Suppressor macrophage treated with lipopolysaccharide for 4 hours (primary cell): ENCODE measurements at places on chromosomes 6 and 20.

DNA sequence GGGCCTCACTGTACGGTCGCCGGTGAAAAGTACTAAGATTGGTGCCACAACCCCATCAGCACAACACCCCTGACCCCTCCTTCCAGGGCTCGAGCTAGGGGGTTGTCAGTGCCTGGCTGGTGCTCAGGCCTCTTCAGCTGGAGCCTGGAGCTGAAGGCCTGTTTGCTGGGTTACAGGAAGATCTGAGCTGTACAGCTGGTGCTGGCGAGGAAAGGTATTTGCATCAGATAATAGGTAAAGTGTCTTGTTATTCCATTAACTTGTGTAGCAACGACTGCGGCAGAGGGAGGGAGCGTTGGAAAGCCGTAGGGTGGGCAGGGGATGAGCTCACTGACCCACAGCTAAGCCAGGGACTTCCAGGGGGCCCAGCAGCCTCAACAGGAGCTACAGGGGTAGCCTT, 15.8 kb upstream of the SIRPA start:
- no peak for DNase-seq

DNA sequence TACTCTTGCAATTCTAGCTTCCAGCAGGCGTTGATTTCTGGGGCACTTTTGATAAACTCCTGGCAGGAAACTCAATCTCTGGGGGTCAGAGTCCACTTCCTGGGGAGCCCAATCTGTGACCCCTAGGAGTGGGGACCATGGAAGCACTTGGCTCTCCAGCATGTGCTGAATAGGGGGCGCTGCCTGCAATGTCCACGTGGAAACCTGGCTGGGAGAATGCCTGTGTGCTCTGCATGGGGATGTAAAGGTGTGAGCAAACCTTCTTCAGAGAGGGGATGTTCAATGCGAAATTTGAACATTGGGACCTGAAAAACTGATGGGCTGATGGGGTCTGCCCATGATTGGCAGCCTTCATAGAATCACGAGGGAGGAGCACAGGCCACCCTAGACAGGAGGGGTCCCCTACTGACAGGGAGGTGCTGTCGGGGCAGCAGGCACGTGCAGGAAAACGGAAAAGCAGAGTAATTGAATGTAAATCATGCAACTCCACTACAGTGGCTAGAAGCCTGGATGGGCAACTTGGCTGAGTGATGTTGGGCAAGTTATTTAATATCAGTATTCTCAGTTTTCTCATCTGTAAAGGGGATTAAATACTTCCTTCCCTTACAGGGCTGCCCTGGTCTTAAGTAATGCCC, 47.8 kb downstream of the CEP43 start:
- no peak for DNase-seq

GRCh38 chr6:7426447-7427169, 37.0 kb downstream of the RIOK1 start:
- no peak for DNase-seq

DNA sequence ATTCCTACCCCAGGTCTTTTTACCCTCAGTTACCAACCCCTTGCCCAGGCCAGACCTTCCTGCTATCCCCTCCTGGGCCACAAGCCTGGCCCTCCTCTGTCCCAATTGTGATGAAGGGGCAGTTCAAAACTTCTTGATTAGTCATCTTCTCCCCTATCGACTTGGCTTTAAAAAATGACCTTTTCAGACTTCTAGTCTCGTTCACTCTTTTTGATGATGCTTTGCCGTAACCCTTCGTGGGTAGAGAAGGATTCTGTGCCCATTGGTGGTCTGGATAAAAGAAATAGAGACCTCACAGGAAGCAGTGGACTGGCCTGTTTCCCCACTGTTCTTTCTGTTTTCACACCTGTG, 5.5 kb downstream of the VEGFA start:
- no peak for DNase-seq

DNA sequence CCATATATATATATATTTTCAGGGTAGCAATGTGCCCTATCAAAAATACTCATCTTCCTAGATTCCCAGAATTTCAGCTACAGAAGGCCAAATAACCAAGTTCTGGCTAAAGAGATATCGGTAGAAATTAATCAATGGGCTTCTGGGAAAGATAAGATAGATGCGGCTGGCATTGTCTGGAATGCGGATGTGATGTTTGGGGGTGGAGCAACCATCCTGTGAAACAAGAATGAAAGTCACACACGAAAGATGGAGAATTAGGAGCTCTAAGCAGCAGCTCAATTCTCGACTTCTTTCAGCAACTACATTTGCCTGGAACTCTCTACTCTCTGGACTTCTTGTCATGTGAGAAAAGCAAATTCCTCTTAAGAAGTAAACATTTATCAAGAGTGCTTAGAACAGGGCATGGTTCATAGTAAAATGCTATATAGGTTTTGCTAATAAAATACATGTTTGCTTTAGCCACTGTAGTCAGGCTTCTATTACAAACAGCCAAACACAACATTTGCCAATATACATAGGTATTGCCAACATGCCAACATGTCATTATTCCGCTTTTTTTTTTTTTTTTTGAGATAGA, 90.8 kb downstream of the CLIC5 start:
- DNase-seq: no peak

- no peak for DNase-seq
Measured at GRCh38 chr6:105814745-105815536, 271.2 kb upstream of the PRDM1 start.

DNA sequence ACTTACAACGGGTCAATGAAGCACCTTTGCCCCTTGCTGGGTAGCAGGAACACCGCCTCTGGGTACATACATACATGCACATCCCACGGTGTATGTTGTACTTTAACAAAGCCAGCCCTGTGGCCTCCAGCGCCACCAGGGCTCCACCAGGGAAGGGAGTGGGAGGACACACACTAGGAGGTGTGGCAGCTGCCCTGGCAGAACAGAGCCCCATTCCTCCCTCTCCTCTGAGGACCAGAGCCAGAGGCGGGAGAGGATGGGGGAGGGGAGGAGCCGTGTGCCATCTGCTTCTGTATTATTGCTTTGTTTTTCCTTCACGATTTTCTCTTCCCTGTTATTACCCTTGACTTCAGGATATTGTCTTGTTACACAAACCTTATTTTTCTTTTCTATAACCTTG, 105.8 kb upstream of the TRAF3IP2 start:
- no peak for DNase-seq

GRCh38 chr20:33013701-33014326, 6.3 kb downstream of the BPIFB2 start:
- DNase-seq: no peak

DNA sequence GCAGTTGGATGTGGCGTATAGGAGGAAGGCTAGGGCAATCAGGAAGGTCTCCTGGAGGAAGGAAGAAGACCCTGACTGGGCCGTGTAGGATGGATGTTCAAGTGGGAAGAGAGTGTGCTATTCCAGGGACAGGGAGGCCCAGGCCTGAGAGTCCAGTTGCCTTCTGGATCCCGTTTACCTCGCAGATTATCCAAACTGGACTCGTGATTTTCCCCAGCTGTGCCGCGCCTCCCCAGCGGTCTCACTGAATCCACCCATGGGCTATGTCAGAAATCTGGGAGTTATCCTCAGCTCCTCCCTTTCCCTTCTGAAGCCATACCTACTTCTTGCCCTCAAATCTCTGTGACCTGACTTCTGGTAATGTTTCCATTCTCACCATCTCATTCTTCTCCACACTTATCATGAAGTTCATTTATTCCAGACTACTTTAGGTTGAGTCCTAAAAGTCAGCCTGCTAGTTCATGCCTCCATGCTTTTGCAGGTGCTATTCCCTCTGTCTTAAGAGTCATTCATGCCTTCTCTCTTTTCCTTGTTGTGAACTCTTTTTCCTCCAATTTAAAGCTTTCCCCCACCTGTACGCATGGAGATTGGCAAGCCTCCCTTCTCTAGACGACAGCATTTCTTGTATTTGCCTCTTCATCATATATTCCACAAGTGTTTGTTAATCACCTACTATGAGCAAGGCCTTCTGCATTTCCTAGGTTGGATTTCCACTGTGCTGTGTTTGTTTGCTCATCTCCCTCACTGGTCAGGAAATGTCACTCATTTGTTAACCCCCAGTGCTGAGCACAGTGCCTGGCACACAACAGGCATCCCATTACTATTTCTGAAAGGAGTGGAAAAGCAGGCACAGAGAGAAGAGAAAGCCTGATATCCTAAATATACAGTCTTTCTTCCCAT, 2.7 kb downstream of the SDCBP2 start:
- peak; percentile 53 for DNase-seq

DNA sequence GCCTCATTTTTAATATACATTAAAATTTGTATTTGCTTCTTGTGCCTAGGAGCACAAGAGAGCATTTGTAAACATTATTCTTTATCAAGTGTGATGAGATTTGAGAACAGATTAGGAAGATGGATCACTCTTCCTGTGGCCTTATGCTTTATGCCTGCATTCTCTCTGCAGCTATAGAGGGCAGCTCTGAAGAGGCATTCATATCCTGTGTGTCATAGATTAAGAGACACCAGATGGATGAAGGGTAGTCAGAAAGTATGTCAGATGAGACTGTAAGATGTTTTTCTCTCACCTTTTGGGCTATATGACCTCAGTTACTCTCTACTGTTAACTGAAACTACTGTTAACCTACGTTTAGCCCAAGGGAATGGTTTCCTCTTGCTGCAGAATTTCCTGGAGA, 61.4 kb downstream of the DNAH8 start:
- DNase-seq: no peak

DNA sequence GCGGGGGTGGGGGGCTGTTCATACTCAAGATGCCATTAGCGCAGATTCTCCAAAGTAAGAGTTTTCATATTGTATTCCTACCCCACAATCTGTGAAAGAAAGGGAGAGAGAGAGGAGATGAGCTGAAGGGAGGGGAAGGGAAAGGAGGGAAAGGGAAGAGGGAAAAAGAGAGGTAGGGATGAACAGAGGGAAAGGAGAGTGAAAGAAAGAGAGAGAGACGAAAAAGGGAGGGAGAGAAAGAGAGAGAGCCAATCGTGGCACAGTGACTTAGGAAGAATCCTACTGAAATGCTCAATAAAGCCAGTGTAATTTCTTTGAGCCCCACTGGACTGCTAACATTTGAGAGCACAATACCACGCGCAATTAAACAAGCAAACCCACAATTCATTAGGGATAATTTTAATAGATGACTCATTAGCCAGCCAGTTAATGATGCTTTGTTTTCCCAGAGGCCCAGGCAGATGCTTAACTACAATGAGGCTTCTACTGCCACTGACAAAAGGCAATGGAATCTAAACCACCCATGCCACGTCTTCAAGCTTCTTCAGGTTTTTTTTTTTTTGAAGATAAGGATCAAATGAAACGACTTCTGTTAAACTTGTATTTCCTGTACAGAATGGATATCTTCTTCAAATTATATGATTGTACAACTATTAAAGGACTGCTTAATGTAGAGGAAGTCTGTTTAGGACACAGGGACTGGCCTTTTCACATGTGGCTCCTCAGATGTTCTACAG, 306.8 kb downstream of the FOXC1 start:
- no peak for DNase-seq
